ENCODE measurements at places on chromosomes 4 and X.

DNA sequence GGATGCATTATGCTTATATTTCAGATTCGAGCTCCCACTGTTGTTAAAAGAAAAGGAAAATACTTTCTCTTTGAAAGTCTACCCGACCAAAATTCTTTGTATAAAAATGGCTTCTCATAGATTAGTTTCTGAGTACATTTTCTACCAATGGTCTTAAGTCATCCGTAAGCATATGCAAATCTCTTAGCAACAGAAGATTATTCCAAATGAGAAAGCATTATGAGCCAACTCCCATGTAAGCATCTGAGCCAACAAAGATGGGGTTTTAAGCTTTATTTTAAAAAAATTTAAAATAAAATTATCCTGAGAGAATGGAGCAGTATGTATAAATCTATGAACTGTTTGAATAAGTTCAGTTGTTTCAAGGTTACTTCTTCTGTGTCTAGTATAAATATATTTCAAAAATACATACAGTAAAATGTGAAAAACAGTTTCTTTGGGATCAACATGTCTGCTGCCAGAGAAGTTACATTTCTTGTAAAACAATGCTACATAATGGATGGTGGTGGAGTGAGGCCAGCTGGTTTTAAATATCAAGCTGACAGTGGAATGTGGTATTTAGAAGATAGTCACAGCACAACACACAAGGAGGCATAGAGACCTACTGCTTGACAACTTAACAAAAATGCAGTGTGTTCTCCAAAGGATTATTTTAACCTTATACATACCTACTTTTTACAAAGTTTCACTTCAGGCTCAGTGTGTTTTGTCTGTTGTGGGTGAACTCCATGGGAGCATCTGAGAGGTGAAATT, 199.5 kb upstream of the DIPK2B start:
- no peak for DNase-seq

GRCh38 chr4:104524591-104524990, 29.9 kb upstream of the CXXC4 start:
- DNase-seq, result no peak

GRCh38 chrX:74178536-74178935, 125.4 kb upstream of the ZCCHC13 start:
- DNase-seq, result no peak

- no peak for DNase-seq
Measured at GRCh38 chrX:85107407-85107806, 103.7 kb downstream of the APOOL start.

GRCh38 chr4:40672528-40673522, 43.2 kb upstream of the RBM47 start:
- peak; percentile 40 for DNase-seq

Measured in T-helper 22 cell (primary cell).